ENCODE measurements at places on chromosomes 7 and 10.

DNA sequence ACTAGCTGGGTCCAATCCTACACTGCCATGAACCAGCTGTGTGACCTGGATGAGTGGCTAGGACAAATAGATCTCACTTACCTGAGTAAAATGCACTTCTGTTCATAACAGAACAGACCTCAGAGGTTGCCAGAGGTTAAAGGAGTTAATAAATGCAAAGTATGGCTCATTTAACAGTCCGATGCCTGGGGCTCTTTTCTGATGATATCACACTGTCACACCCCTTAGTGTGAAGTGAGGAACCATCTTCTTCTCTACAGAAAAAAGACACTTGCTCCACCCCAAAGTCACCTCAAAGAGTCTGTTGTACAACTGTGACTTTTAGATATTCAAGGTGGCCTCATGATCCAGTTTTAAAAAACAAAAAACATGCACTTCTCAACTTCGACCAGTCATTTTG, 21.5 kb upstream of the TARP start:
- DNase-seq: no peak

- DNase-seq: no peak
These were observed 127.3 kb upstream of the HABP2 start for GRCh38 chr10:113425541-113425951.

GRCh38 chr7:157561816-157562410, 225.1 kb downstream of the DNAJB6 start:
- no peak for DNase-seq

- no peak for DNase-seq
These were observed 144.2 kb downstream of the CXCL12 start for GRCh38 chr10:44240584-44241205.

DNA sequence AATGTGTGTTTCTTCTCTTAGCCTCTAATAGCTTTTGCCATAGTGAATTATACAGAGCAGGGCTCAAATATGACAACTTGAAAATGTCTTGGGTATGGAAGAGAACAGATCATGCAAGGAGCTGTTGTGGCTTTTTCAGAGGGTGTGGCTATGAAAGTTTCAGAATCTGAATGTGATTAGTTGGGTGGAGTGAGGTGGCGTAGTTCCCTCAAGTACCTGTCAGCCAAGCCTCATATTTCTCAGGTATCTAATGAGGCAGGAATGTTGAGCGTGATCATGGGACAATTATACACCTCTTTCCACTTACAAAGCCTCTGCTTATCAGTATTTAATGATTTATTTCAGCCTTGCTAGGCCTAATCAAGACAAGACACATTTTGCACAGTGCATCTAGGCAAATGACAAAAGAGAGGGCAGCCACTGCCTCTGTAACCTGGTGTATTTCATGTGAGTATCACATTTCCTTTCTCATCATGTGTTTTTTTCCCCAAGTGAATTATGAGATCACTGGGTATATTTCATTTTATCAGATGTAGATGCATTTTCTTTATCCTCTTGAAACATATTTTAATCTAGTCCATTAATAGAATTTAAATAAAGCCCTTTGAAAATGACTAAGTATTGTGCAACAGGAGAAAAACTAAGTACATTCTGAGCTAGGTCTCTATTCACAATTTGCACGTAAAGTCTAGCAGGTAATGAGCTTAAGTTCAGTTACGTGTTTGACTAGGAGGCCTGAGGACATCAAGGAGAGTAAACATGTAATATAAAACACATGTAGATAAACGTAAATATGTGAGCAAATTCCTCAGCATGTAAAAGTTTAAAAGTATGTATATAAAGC, 644.4 kb upstream of the IGFBP3 start:
- no peak for DNase-seq

GRCh38 chr7:716636-717035, 9.9 kb upstream of the DNAAF5 start:
- DNase-seq: no peak

DNA sequence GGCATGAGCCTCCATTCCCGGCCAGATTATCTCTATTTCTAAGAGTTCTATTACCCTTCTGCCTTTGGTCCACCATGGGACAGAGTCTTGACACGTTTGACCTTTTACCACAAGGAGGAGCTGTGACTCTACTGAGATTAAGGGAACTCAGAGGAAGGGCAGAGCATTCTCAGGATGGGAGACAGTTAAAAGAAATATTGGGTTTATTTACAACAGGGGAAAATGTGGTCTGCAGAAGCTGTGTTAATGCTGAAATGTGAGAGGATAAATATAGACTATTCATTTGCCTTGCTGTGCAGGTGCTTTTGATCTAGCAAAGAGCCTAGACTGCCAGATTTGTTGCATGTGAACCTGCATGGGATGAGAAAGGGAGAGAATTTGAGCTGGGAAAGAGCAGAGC, 45.8 kb upstream of the PRSS58 start:
- DNase-seq: peak; percentile 66

GRCh38 chr7:99372275-99373090, 2.0 kb upstream of the ARPC1B start:
- DNase-seq: no peak

- no peak for DNase-seq
These were observed 48.2 kb downstream of the CFAP70 start for GRCh38 chr10:73310475-73310874.

- DNase-seq: no peak
These were observed 85.3 kb downstream of the HECTD2 start for GRCh38 chr10:91495402-91495801.

DNA sequence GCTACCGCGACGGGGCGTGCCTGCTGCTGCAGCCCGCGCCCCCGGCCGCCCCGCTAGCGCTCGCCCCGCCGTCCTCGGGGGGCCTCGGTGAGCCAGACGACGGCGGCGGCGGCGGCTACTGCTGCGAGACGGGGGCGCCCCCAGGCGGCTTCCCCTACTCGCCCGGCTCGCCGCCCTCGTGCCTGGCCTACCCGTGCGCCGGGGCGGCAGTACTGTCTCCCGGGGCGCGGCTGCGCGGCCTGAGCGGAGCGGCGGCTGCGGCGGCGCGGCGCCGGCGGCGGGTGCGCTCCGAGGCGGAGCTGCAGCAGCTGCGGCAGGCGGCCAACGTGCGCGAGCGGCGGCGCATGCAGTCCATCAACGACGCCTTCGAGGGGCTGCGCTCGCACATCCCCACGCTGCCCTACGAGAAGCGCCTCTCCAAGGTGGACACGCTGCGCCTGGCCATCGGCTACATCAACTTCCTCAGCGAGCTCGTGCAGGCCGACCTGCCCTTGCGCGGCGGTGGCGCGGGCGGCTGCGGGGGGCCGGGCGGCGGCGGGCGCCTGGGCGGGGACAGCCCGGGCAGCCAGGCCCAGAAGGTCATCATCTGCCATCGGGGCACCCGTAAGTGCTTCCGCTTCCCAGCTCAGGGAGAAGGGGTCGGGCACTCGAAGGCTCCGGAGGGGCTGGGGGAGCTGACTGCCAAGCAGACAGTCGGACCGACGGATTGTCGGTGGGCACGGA, 761 bp downstream of the PTF1A start:
- no peak for DNase-seq

- DNase-seq: no peak
These were observed 59.4 kb downstream of the SHH start for GRCh38 chr7:155752756-155753445.

GRCh38 chr7:73966062-73966940, 61.7 kb upstream of the ELN start:
- DNase-seq: no peak

GRCh38 chr10:91150631-91151030, 69.8 kb upstream of the PCGF5 start:
- no peak for DNase-seq

GRCh38 chr7:100965723-100966541, 3.4 kb upstream of the MUC12 start:
- DNase-seq: no peak

DNA sequence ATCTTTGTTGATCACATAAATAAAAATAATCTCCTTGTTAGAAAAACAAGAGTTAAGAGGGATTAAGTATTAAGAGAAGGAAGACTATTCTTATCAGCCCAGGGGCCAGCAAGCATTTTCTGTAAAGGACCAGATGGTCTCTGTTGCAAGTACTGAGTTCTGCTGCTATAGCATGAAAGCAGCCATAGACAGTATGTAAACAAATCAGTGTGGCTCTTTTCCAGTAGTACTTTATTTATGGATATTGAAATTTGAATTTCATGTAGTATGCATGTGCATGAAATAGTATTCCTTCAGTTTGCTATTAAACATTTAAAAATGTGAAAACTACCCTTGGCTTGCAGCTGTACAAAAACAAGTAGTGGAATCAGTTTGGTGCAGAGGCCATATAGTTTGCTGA, 81.7 kb downstream of the STK31 start:
- no peak for DNase-seq

GRCh38 chr10:43237128-43237527, 29.7 kb downstream of the RASGEF1A start:
- DNase-seq: no peak

GRCh38 chr7:127391591-127392181, 822 bp downstream of the ZNF800 start:
- DNase-seq: no peak

DNA sequence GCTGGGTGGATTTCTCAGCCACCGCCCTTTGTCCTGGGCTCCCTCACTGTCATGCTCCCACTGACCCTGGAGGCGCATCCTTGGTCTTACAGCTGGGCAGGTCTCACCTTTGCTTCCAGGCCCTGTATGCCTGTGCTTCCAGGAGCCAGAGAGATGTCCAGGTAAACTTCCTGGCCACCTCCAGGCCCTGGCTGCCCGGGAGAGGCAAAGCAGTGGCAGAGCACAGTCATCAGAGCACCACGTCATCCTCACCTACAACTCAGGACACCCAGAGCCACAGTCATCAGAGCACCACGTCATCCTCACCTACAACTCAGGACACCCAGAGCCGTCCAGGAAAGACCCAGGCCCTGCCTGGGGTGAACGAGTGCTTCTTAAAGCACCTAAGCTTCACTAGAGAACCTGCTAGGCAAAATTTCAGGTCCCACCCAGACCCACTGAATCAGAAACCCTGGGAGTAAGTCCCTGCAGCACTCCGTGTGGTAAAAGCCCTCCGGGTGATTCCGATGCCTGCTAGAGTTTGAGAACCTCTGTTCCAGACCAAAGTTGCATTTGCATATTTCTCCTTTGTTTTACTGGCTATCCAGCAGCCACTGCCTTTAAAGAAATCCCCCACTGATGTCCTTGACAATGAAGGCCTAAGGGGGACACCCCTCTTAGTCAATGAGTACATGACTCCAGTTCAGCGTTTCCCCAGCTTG, 62.3 kb downstream of the DLG5 start:
- no peak for DNase-seq

GRCh38 chr10:1417574-1417973, 319.8 kb downstream of the ADARB2 start:
- DNase-seq: no peak

DNA sequence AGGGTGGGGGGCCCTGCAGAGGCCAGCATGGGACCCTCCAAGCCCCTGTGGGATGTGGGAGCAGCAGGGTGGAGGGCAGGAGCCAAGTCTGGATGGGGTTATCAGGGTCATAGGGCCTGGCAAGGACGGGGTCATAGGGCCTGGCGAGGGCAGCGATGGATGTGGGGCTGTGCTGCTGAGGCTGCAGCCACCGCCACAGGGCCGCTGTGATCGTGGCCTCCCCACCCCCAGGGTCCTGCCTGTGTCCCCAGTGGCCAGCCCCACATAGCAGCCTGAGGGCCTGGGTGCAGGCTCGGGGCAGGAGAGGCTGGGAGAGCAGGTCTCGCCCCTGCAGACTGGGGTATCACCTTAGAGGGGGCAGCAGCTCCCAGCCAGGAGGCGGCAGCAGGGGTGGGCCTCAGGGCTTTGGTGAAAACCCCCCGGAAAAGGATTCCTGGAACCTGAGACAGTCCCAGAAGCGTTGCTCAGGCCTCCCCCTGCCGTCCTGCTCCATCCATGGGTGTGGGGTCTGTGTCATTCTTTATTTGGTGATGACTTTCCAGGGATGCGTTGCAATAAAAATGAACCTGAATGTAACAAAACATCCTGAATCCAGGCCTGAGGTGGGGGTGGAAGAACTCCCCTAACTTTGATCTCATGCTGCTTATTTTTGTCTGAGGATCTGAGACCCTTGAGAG, 107.3 kb upstream of the SHH start:
- DNase-seq: no peak

DNA sequence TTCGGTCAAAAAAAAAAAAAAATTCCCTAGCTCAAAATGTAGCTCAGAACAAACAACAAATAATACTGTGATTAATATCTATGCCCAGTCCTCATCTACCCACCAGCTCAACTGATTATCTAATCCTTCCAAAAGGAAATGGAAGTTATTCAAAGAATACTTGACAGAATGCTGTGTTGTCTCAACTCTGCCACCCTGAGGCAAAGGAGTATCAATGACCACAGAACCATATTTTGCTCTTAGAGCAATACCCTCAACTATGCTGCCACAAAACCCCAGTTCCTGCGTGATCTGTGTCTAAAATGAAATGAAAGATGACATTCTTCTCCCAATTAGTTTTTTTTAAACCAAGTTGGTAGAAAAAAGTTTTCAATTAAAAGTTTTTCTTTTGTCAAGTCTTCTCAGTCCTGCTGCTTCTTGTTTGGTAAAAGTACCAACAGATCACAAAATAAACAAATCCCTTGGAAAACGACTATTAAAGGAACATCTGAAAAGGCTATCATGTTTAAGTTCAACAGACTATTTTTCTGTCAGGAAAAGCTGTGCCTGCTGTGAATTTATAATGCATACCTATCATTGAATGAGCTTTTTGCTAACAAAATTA, 21.6 kb downstream of the RBM28 start:
- DNase-seq: peak; percentile 62

DNA sequence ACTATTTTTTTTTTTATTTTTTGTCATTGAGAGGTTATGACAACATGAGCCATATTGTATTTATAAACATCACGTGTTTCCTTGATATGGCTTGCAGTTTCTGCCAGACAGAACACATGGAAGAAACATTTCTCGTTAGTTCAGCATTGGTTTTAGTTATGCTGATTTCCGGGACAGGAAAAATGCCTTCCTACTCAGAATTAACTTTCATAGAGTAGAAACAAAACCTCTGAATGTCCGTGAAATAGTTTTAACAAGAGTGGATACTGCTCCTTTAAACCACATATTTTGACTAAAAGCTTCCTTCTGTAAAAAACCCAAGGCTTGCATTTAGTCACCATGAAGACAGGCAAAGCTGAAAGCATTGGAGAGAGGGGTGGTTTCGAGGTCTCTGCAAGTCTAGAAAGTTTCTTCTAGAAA, 240.4 kb downstream of the KIAA1217 start:
- no peak for DNase-seq

- no peak for DNase-seq
These were observed 66.7 kb downstream of the PRTFDC1 start for GRCh38 chr10:24885551-24886289.

DNA sequence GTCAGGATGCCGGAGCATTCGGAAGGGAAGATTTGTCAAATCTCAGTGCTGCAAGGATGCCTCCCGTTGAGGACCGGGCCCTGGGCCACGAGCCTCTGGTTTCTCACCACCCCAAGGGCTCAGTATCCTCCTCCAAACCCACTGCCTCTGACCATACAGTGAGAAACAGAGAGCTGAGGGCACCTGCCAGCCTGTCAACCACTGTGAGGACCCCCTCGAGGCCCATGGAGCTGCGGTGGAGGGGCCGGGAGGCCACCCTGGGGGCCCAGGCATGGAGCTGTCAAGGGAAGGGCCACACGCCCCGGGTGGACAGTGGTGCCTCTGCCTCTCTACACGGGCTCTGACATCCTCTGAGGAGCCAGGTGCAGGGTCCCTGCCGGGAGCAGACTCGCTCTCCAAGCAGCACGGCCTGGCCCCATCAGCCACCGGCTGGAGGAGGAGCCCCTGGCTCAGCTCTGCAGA, 248.0 kb upstream of the TCERG1L start:
- DNase-seq: no peak

- DNase-seq: no peak
These were observed 258.5 kb downstream of the ARL4A start for GRCh38 chr7:12945901-12946300.

- DNase-seq: no peak
These were observed 3.3 kb downstream of the GRID1 start for GRCh38 chr10:86363184-86363832.

- DNase-seq: no peak
These were observed 549 bp downstream of the CALY start for GRCh38 chr10:133336118-133336576.

Measured in pons (tissue), 1 donor.